ENCODE measurements at places on chromosomes 3 and 15.
A peak's percentile ranks its signal among the peaks of the same experiment; 100 is the strongest.

DNA sequence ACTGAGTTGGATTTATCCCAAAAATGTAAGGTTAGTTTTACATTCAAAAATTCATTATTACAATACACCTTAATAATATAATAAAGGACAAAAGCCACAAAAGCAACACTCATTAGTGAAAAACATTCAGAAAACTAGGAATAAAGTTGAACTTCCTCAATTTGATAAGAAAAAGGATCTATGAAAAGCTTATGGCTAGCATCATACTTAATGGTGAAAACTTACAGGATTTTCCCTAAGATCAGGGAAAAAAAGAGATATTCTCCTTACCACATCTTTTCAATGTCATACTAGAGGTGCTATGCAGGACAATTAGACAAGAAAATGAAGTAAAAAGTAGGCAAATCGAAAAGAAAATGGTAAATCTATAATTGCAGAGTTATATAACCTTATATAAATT is 279.9 kb downstream of the CGGBP1 start:
- DNase-seq = no peak

DNA sequence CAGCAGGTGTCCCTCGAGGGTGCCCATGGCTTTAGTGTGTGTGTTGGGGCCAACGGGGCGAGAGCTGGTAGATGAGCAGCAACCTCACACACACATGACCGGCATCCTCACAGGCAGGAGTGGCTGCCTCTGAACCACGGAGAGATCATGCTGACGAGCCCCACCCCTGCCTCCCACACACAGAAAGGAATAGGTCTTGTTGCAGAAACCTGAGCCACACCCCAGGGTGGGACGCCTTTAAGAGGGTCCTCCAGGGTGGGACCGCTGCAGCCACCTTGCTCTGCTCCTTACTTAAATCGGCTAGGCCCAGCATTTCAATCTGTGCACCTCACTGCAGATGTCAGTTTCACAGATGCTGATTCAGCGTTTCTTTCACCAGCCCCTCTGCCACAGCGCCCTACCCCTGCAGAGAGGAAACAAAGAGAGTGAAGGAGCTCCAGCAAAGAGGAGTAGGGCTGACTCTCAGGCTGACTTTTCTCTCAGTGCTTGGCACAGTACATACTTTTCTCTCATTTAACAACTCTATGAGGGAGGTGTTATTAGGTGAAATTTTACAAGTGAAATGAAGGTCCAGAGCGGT is 61.2 kb upstream of the EPHB3 start:
- DNase-seq = no peak

DNA sequence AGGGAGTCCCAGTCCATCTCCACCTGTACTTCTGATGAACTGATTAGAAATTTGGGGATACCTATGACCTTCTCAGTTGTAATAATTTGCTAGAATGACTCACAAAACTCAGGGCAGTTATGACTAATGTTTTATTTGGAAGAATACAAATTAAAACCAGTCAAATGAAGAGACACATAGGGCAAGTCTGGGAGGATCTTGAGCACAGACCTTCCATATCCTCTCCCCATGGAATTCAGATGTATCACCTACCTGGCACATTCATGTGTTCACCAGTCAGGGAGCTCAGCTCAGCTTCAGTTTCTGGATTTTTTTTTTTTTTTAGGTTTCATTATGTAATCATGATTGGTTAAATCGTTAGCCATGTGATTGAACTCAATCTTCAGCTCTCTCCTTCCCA is 247.7 kb downstream of the VGLL3 start:
- DNase-seq = no peak

- DNase-seq = no peak
Measured at GRCh38 chr3:84946240-84946639, 12.5 kb upstream of the CADM2 start.

- DNase-seq = peak; percentile 4
Measured at GRCh38 chr3:187014417-187014864, 84.1 kb downstream of the ST6GAL1 start.

DNA sequence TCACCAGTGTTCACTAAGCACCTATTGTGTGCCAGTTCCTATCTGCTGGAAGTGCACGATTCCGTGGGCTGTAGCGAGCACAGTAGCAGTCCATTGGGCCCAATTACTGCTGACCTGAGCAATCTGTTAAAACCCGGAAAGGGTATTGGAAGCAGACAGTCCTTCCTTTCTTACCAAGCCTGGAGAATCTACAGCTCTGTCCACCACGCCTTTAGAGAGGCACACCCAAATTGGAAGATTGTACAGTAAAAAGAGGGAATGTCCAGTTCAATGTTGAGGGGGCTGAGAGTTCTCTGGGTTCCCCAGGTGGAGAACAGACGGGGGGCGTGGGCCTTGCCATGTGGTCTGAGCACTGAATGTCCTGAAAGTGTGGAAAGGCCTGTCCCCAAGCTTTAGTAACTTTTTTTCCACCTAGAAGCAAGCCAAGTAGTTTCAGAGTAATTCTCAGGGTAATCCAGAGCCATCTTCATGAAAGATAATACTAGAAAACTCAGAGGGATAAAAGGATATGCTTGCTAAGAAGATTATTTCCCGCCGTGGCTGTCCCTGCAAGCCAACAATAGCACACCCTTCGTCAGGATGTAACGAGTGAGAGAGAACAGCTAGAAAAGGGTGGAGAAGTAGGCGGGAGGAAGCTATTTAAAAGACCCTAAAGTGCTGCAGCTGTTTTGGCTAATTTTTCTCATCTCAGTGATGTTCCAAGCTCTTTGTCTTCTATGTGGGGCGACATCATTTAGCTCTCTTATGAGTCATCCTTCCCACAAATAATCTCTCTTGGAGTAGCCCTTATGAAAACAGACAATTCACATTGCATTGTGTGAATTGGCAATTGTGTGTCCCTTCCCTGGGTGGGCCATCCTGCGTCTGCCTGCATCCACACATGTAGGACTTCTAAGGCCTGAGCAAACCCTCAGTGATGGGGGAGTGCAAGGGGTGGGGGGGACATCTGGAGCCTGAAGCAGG is 181.0 kb downstream of the ATG7 start:
- DNase-seq = peak; percentile 64

- peak; percentile 81 for DNase-seq
Measured at GRCh38 chr15:72197460-72198355, at the start of gene GRAMD2A. Gene GRAMD2A (minus strand): TSS chr15:72197787.

DNA sequence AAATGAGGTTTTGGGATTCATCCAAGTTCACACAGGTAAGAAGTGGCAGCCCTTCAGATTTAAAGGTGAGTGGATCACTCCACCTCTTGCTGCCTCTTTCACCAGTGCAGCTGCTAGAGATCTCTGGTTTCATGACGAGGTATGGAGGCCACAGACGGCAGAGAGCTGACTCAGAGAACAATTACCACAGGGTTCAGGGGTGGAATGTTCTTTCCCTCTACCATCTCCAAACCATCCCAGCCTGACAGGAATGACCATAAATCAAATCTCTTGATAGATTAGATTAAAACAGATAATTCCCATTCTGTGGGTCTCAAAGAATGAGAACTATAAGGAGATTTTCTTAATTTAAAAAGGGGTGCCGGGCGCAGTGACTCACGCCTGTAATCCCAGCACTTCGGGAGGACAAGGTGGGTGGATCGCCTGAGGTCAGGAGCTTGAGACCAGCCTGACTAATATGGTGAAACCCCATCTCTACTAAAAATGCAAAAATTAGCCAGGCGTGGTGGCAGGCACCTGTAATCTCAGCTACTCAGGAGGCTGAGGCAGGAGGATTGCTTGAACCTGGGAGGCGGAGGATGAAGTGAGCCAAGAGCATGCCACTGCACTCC is 174.2 kb upstream of the ATP11B start:
- no peak for DNase-seq

DNA sequence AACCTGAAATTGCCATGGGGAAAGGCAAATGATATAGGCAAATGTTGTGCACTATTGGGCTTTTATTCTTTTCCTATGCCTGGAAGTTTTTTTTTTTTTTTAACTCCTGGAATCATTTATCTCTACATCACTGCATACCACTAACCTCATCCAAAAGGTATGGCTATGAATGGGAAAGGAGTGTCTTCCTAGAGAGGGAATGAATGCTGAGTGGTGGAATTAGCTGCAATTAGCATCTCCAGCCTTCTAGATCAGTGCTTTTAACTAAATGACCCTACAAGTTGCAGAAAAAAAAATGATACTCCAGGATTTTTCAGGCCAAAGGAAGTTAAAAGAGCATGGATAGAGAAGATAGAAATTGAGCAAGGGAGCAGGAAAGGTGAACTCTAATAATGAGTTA is 429.8 kb upstream of the PDZRN3 start:
- no peak for DNase-seq

DNA sequence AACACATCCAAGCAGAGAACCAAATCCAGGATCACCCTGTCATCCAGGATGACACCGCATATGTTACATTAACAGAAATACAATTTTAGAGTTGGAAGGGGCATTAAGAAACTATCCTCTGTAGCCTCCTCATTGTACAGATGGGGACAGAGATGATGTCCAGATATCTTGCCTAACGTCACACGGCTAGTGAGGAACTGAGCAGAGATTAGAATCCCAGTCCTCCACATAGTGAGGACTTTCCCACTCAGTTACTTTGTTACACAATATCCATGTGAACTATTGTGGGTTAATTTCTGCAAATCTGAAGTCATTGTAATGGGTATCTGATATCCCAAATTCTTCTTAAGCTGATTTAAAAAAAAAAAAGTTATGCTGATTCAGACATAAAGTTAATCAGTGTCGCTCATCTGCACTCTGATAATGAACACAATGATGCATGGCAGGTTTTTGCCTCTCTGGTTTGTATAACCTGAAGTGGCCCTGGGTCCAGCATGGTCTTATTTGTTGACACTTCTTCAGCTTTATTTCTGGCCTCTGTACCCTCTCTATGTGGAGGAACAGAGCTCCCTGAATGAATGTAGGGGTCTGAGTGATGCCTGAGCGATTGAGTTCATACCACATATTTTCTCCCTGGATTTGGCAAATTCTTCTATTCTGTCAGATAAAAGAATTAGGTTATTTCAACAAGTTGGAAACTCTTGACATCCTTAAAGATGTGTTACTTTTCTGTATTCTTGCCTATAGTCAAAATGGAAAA is 76.0 kb upstream of the LIMD1 start:
- DNase-seq = no peak

DNA sequence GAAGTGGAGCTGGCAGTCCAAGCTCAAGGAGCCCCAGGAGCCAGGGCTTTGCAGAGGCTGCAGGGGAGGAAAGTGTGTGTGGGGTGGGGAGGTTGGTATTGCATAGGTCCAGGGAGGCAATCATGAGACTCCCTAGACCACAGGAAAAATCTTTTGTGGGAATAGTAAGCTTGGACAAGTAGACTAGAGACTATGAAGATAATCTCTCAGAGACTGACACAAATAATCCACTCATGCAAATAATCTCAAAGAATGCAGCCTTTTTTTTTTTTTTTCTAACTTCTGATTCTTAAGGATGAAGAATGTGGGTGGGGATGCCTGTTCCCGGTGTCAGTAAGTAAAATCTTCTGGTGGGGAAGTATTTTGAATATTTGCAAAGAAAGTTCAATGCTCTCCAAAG is 113.7 kb downstream of the GREM1 start:
- DNase-seq = peak; percentile 7

GRCh38 chr3:112496366-112497067 is 2.8 kb downstream of the BTLA start:
- DNase-seq = no peak

DNA sequence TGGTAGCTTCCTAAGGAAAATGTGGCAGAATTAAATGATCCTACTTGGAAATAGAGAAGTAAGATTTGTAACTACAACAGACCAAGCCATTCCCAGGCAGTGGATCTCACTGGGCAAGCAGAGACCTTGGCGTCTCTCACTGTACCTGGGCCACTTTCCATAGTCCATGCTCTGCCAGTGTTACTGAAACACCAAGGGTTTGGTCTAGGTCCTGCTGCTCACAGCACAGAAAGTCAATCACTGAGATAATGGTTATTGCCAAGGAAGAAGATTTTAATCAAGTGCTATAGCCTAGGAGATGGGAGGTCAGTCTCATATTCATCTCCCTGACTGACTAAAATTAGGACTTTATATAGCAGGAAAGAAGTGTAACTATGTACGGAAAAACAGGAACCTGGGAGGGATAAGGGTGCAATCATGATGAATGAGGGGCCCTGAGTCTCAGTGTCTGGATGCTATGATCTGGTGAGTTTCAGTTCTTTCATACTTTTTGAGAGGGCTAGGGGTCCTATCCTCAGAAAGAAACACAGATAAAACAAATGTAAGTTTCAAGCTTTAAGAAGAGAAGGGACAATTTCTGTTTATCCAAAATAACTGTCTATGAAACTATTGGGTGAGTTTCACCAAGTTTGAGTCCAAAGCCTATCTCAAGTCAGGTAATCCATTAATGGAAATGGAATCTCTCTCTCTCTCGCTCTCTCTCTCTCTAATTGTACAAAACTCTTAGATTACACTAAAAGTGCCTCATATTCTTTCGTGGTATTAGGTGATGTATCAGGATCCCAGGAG is 20.6 kb downstream of the GPR15 start:
- no peak for DNase-seq

GRCh38 chr3:27596334-27596841 is 112.2 kb upstream of the SLC4A7 start:
- DNase-seq = no peak

- DNase-seq = no peak
Measured at GRCh38 chr3:180466401-180467011, 135.5 kb upstream of the TTC14 start.

DNA sequence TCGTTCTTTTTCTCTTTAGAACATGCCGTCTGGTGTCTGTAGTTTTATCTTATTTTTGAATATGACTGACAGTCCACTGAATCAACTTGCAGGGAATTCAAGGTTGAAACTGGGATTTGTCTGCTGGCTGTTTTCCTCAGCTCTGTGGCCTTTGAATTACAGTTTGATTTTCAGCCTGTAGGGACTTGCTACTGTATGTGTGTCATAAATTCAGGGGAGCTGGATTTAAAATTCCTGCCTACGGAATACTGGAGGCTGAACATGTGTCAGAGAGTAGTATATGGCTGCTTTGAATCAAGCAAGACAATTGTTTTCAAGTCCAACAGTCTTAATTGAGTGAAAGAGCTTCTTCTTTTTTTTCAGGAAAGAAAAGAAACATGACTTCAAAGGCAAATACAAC is 33.9 kb downstream of the RARB start:
- DNase-seq = no peak

- DNase-seq = no peak
Measured at GRCh38 chr3:3081381-3082233, 28.6 kb downstream of the IL5RA start.

- peak; percentile 71 for DNase-seq
Measured at GRCh38 chr15:33098094-33099058, 96.1 kb downstream of the FMN1 start.

- no peak for DNase-seq
Measured at GRCh38 chr3:130621824-130622223, 104.8 kb downstream of the COL6A6 start.

- no peak for DNase-seq
Measured at GRCh38 chr3:150789451-150789850, 26.5 kb upstream of the SIAH2 start.

DNA sequence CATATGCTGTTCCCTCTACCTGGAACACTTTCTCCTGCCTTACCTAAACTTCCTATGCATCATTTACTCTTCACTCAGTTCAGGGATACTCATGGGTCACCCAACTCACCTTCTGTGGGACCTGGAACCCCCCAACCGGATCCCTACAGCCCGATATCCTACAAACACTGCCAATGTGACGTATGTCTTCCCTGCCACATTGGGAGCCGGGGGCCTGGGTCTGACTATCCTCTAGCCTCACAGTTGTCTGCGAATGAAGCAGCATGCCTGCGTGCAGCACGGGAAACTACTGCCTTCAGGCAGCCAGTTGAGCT is 405 bp downstream of the NPRL2 start:
- DNase-seq = no peak
